Calu3 (cell line): ENCODE measurements at places on chromosomes 11 and 22.

DNA sequence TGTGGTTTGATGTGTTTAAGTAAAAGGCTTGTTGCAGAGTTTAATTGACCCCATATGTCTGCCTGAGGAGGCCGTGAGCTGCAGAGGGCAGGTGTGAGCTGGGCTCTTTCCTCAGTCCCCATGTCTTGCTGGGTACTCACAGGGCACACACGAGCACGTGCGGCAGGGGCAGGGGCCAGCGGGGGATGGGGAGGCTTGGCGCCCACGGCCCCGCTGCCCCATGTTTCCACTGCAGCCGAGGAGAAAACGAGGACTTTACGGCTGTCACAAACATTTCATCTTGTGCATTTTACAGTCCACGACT lies 24.7 kb upstream of the CCDC188 start:
- DNase-seq: no peak

DNA sequence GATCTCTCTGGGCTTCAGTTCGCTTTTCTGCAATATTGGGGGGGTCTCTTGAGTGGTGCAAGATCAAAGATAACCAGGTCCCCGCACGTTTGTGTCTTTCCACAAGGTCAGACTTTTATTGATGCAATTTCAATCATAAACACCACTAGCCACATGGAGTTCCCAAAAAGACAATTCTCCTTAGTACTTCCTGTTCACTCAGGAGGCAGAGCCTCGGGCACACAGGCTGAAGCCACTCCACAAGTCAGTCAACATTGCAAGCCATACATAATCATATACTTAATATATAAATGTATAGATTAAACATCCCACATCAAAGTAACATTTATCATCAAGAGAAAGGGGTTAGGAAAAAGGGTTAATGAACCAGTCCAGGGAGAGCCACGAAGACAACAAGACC lies 12.0 kb downstream of the ST14 start:
- DNase-seq: no peak

- DNase-seq: no peak
Observed at GRCh38 chr11:128500493-128500892, 86.9 kb downstream of the ETS1 start.

DNA sequence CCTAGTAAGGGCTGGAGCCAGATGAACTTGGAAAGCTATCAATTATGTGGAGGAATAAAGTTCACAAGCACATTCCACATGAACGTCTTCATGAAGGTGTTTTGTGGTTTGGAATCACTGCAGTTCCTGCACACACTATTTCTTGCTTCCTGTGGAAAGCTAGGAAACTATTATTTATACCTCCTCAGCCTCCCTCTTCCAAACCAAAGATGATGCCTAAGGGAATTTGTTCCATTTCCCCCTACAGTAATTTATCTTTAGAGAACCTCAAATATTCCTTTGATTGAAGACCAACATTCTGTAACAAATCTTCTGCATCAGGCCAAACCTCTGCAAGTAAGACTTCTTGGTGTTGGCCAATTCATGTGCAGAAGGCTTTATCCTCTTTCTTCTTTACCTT lies 115.8 kb upstream of the ARHGAP20 start:
- DNase-seq: no peak

DNA sequence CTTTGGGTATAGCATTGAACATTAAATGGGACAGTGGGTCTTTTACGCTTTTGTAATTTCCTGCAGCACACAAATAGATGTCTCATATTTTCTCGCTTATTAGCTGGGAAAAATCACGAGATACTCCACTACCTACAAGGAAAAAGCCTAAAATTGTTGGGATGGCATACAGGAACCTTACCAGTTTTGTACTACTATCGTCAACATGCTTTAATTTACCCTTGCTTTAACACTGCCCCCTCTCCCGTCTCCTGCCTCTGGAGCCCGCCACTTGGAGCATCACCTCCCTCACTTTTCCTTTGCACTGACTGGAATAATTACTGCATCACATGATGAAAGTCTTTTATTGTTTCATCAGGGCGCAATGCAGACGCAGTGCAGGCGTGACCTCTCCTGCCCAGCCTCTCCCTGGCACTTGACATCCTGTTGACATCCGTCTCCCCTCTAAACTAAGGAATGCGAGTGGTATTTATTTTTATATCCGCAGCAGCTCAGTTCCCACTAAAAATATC lies 1.0 kb upstream of the FNBP4 start:
- peak; percentile 52 for DNase-seq
